Activated CD8-positive, alpha-beta memory T cell treated with anti-CD3 and anti-CD28 coated beads, Interleukin-2, amount 50 U/mL, for 48 hours (primary cell): ENCODE measurements at places on chromosomes 5 and 9.

DNA sequence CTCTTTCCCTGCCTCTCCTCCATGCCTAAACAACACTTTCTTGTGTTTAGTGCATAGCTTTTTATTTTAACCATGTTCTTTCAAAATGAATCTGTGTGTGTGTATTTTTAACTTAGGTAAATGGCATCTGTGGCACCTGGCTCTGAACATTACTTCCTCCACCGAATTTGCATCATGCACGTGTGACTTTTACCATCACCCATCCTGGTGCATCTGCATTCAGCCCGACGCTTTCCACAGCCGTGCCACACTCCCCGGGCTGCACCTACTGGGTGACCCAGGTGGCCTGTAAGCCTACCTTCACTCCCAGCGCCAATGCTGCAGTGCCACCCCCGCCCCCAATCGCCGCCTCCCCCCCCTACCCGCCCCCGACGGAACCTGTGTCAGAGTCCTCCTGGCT, 12.7 kb upstream of the FCN1 start:
- no peak for DNase-seq

DNA sequence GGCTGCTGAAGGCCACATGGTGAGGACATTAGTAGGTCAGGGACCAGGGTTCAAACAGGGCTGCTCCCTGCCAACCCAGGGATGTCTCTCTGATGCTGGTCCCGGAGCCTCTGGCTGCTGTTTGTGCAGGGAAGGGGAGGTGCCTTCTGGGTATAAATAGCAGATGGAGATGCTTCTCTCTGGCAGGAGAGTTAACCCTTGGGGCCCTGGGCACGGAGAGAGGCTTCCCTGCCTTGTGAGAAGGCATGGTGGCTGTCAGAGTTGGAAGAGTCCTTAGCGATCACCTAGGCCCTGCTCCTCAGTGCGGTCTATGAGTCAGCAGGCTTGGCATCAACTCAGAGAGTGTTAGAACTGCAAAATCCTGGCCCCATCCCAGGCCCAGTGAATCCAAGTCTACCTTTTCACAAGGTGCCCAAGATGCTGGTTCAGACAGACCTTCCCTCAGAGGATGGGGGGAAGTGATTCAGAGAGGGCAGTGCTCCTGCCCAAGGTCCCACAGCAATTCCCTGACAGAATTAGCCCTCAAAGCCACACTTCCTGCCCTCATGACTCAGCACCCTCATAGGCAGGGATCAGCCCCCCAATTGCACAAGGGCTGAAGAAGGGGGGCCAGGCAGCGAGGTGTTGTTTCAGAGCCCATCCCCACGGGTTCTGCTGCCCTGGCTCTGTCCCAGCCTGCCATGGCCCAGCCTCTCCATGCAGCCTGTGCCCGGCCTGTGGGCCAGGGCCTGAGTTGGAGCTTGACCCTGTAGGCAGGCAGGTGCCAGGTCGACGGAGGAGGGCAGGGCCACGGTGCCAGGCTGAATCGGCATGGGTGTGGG, 25.6 kb downstream of the CAMK2A start:
- no peak for DNase-seq

- no peak for DNase-seq
These were observed 873.1 kb upstream of the CTNND2 start for GRCh38 chr5:12777342-12777741.

DNA sequence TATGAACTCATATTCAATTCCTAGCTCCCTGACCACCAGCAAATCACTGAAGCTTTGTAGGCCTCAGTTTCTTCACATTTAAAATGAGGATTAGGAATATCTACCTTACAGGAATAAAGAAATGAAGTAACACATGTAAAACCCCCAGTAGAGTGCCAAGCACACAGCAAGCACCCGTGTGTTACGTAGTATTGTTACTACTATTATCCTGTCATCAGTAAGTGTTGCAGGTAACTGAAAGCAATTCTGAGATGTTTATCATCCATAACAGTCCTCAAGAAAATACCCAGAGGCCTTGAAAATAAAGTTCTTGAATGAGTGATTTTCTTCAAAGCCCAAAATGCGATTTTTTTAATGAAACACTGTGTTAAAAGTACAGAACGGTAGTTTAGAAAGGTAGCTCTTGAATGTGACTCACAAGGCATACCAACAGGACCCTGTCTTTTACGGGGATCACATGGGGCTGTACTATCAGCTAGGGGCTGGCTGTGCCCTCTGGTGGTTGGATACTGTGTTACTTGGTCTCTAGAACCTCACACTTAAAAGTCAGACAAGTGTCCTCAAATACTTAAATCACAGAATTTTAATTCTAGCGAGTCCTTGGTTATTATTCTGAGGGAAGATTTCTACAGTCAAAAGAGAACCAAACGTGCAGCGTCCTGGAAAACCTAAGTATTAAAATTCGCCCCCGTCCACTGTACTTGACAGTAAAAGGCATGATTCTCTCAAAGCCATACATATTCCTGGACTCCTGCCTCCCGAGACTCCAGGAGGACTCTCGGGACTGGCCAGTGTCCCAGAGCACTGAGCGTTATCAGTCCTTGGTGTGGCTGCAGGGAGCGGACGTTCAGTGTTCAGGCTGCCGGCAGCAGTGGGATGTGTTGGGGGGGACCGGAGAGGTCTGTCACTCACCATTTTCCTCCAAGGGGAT, 725 bp downstream of the NDUFB6 start:
- DNase-seq = peak; percentile 70

DNA sequence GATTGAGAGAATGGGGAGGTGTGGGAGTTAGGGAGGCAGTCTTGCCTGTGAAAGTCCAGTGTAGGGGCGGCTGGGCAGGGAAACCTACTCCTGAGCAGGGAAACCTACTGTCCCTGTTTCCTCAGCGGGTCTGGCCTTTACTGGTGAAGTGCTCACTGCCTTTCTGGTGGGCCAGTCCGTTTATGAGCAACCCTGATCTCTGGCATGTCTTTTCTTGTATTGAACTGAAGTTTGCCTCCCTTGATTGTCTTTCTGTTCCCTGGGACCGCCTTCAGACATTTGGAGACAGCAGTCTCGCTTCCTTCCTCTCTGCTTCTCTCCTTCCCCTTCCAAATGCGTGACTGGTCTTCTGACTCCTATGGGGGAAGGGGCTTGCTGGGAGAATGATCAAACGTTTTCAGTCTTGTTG, 2.9 kb downstream of the SNX18 start:
- no peak for DNase-seq

DNA sequence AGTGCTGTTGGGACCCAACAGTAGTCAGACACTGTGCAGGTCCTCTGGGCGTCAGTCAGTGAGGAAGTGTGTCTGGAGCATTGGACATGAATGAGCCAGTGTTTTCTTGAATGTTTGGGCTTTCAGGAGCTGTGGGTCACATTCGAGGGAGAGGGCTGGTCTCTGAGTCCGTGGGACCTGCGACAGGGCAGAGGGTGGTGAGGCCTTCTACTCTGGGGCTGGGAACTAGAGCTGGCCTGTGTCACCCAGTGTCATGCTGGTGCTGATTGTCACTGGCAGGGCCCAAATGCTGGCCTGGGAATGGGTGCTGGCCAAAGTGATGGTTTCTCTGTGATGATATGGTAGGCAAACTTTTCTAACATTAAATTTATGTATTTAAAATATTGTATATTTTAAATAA, 10.3 kb downstream of the POLR1E start:
- DNase-seq = no peak

- DNase-seq = no peak
These were observed 6.7 kb downstream of the CDK9 start for GRCh38 chr9:127792417-127793031.
